ENCODE measurements at places on chromosomes 16 and 17.
A peak's percentile ranks its signal among the peaks of the same experiment; 100 is the strongest.

DNA sequence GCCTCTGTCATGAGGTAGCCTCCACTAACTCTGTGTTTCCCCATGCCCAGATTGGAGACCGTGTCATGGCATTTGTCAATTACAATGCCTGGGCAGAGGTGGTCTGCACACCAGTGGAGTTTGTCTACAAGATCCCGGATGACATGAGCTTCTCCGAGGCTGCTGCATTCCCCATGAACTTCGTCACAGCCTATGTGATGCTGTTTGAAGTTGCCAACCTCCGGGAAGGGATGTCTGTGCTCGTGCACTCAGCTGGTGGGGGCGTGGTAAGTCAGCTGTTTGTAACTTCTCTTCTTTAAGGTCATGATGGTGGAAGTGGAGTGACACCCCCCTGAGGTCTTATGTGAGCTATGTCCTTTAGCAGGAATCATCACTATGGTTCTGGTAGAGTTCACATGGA, 36.8 kb downstream of the VAT1L start:
- no peak for DNase-seq

DNA sequence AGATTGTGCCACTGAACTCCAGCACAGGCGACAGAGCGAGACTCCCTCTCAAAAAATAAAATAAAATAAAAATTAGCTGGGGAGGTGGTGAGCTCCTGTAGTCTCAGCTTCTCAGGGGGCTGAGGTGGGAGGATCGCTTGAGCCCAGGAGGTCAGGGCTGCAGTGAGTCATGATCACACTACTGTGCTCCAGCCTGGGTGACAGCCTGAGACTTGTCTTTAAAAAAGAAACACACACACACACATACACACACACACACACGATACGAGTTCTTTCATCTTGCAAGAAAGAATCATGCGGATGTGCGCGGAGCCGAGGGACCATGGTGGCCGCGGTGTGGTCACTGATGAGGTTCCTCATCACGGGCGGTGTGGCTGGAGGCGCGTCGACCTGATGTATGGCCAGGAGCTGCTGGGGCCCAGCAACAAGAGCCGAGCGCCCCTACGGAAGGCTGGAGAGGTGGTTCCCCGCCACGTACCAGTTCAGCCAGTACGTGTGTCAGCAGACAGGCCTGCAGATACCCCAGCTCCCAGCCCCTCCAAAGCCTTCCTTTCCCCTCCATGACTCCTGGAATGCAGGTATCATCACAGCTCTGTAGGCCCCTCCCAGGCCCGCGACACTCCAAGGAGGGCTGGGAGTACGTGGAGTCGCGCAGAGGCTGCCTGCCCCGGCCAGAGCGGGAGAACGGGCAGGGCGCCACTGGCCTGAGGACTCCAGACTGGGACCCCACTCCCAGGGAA, 20.7 kb downstream of the NXN start:
- DNase-seq: no peak

GRCh38 chr17:39194089-39194984, 3.1 kb downstream of the CACNB1 start:
- DNase-seq: no peak

GRCh38 chr16:71353736-71354135, 4.8 kb upstream of the CALB2 start:
- DNase-seq: no peak

DNA sequence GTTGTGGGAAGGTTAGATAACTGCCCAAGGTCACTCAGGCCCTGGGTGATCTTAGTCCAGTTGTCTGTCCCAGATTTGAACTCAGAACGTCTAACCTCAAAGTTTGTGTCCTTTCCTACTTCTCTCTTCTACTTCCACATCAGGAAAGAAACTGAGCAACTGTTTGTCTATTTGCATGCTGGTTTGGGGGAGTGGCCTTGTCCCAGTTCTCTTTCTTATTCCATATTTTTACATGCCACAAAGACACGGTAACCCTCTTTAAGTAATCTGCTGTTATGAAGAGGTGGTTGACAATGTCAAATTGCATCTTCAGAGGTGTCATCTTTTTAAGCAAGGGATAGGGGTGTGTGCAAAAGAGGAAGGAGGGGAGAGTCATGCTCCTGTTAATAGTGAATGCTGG, 432.5 kb downstream of the HS3ST3B1 start:
- DNase-seq: no peak

GRCh38 chr16:2820836-2821486, 3.9 kb downstream of the PRSS21 start:
- DNase-seq: no peak

GRCh38 chr17:64256913-64257807, 5.9 kb downstream of the TEX2 start:
- DNase-seq: no peak

- no peak for DNase-seq
Measured at GRCh38 chr16:4111748-4112696, 4.2 kb downstream of the ADCY9 start.

DNA sequence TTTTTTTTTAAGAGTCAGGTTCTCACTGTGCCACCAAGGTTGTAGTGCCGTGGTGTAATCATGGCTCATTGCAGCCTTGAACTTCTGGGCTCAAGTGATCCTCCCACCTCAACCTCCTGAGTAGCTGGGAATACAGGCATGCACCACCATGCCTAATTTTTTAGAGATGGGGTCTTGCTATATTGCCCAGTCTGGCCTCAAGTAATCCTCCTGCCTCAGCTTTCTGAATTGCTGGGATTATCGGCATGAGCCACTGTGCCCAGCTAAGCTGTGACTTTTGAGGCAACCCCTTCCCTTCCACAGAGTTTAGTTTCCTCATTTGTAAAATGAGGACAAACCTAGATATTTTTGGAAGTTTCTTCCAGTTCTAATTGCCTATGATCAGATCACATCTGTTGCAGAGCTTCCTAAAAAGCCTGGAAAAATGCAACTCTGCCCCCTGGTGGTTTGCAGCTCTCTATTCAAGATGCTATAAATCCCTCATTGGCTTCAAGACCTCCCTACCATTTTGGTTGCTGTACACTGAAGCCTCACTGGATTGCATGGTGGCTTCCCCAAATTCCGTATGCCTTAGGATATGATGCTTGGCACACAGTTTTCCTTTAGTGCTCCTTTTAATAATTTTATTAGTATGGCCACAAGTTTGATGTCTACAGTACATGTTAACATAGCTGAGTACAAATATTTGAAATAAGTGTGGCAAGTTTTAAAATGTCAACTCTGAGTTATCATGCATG, 19.3 kb downstream of the GDE1 start:
- peak; percentile 10 for DNase-seq

- no peak for DNase-seq
Measured at GRCh38 chr17:15910791-15911190, 34.1 kb upstream of the ADORA2B start.

DNA sequence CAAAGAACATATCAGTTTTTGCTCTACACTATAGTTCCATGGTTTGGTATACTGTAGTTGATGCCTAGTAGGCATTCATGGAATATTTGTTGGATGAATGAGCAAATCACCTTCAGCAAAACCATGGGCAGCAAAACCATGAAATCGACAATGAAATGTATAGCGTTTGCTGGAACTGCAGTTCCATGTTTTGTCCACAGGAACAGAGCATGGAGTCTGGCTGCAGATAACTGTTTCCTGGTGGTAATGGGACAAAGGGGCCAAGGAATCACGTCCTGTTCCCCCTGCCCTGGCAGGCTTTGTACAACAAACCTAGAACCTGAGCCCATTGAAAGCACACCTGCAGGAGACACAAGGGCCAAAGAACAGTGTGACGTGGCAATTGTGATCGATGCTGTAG, 101.1 kb downstream of the USP31 start:
- no peak for DNase-seq

- DNase-seq: no peak
Measured at GRCh38 chr16:78075800-78076199, 23.7 kb upstream of the WWOX start.

GRCh38 chr16:73771196-73772064, 525.2 kb upstream of the PSMD7 start:
- no peak for DNase-seq

DNA sequence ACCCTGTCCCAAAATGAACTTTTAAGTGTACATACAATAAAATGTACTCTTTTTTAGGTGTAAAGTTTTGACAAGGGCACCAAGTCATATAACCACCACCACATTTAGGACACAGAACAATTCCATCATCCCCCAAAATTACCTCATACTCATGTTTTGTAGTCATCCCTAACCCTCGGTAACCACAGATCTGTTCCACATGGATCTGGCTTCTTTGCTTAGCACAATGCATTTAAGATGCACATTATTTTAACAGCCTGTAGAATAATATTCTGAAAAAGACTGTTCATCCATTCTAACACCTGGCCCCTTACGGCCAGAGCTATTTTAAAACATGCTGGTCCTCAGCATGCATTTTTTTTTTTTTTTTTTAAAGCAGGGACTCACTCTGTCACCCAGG, 25.2 kb upstream of the CFAP20 start:
- no peak for DNase-seq

- DNase-seq: no peak
Measured at GRCh38 chr17:6104956-6105648, 34.9 kb downstream of the WSCD1 start.

- DNase-seq: no peak
Measured at GRCh38 chr16:89581861-89582563, 6.5 kb downstream of the CPNE7 start.

GRCh38 chr16:79554912-79555311, 45.6 kb downstream of the MAF start:
- DNase-seq: no peak

GRCh38 chr16:56237451-56237930, 46.2 kb downstream of the GNAO1 start:
- DNase-seq: no peak

- no peak for DNase-seq
Measured at GRCh38 chr17:28552176-28552999, at the start of gene UNC119. Gene UNC119 (minus strand): TSS chr17:28552624. CDS start chr17:28552557, 67 bp downstream.
